Activated CD4-positive, CD25-positive, alpha-beta regulatory T cell (primary cell): ENCODE measurements at places on chromosomes 16 and 17.

DNA sequence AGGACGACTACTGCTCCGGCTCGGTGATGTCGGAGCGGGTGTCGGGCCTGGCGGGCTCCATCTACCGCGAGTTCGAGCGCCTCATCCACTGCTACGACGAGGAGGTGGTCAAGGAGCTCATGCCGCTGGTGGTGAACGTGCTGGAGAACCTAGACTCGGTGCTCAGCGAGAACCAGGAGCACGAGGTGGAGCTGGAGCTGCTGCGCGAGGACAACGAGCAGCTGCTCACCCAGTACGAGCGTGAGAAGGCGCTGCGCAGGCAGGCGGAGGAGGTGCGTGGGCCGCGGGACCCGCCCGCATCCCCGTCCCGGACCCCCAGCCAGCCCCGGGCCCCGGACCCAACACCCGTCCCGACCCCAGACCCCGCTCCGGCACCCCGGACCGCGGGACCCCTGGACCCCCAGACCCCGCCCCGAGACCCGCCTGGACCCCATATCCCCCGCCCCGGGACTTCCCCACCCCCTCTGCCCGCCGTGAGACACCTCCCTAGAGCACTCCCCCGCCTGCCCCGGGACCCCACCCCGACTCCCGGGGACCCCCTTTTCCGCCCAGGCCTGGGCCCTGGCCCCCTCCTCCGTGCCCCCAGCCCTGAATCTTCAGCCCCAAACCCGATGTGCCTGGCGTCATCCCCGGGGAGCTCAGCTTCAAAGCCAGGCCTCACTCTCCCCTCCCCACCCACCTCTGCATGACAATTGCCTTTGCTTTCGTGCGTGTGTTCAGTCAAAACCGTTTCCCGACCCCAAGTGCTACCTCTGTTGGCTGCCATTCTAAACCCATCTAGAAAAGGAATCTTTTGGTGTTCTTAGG lies 594 bp downstream of the MAPK8IP3 start:
- DNase-seq = peak; percentile 26

GRCh38 chr17:47736501-47737495 lies 3.8 kb downstream of the TBX21 start:
- DNase-seq = no peak

GRCh38 chr16:56691885-56692284 lies 9.6 kb downstream of the MT1X start:
- no peak for DNase-seq

- DNase-seq = no peak
Observed at GRCh38 chr16:6993544-6993943, 339.1 kb upstream of the RBFOX1 start.

- no peak for DNase-seq
Observed at GRCh38 chr16:86651823-86652222, 73.5 kb downstream of the FOXL1 start.

DNA sequence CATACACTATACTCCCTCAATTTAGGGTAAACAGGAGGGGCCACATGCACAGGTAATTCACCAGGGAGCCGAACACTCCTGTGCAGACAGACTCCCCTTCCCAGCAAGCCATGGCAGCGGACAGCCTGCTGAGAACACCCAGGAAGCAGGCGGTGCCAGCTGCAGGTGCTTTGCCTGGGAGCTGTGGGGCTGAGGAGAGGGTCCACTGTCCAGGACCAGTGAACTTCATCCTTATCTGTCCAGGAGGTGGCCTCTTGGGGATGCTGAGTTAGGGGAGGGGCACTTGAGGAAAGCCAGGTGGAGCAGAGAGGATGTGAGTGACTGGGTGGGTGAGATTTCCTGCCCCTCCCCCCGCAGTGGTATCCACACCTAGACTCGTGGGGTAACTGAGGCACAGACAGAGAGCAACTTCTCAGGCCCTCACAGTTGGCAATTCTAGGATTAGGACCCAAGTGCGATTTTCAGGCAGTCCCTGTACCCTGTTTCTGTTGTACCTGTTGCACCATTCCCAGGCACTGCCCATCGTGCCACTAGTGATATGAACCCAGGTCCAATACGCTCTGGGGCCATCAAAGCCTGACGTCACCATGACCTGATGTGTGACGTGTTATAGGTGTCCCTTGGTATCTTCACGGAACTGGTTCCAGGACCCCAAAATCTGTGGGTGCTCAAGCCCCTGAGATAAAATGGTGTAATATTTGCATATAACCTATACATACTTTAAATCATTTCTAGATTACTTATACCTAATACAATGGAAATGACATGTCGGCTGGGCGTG lies 1.2 kb downstream of the GRN start:
- DNase-seq = no peak

- no peak for DNase-seq
Observed at GRCh38 chr16:760065-760464, 469 bp upstream of the MSLN start.

DNA sequence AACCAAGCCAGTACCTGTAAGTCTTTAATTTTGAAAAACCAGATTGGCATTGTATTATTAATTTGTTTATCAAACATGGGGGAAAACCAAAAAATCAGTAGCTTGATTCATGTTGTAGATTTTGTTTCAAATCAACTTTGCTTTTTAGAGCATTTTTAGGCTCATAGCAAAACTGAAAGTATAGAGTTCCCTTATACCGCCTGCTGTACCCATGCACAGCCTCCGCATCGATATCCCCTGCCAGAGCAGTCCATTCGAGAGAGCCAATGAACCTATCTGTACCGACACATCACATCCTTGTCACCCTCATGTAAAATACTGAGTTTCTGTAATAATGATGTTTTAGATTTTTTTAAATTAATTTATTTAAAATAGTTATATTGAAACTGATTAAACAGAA lies 16.2 kb upstream of the MRC2 start:
- DNase-seq = no peak

- DNase-seq = no peak
Observed at GRCh38 chr16:9518051-9518450, 426.6 kb downstream of the HAPSTR1 start.

GRCh38 chr16:66204756-66205155 lies 161.7 kb upstream of the CDH5 start:
- DNase-seq = no peak

DNA sequence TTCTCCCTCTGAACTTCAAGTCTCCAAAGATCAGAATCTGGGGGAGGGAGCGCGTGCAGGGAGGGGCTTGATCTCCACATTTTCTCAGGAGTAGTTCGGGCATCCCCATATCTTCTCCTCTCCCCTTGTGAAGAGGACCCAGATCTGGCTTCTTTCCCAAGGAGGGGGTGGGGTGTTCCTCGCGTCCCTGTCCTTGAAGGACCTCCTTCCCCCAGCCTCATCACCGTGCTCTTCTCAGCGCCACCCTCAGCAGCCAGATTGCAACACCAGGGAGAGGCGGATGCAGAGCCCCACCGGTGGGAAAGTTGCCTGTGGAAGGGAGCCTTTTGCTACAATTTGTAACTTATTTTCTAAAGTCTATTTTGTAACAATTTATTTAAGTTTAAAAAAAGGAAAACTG lies 5.7 kb downstream of the PRSS53 start:
- DNase-seq = no peak
